ENCODE measurements at places on chromosomes 6 and 20.

GRCh38 chr6:23600118-23600517, 525.9 kb upstream of the NRSN1 start:
- DNase-seq: no peak

GRCh38 chr20:40493549-40493948, 195.5 kb downstream of the MAFB start:
- DNase-seq: no peak

DNA sequence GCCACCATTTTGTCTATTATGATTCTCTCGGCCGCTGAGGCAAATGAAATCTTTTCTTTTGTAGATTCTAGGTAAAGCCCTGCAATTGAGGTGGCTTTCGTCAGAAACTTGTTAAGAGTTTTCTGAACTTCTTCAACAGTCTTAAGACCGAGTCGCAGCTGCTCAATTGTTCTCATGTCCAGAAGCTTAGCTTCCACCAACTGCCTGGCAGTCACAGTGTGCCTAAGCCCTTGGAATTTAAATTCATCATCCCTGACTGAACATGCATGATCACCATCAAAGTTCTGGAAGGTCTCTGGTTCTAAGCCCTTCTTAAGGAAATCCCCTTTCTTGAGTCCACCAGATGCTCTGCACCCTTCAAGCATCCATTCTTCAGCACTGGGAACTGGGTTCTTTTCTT, 25.7 kb downstream of the DST start:
- no peak for DNase-seq

- DNase-seq: no peak
These were observed 77.0 kb downstream of the MRPL14 start for GRCh38 chr6:44049989-44050871.

DNA sequence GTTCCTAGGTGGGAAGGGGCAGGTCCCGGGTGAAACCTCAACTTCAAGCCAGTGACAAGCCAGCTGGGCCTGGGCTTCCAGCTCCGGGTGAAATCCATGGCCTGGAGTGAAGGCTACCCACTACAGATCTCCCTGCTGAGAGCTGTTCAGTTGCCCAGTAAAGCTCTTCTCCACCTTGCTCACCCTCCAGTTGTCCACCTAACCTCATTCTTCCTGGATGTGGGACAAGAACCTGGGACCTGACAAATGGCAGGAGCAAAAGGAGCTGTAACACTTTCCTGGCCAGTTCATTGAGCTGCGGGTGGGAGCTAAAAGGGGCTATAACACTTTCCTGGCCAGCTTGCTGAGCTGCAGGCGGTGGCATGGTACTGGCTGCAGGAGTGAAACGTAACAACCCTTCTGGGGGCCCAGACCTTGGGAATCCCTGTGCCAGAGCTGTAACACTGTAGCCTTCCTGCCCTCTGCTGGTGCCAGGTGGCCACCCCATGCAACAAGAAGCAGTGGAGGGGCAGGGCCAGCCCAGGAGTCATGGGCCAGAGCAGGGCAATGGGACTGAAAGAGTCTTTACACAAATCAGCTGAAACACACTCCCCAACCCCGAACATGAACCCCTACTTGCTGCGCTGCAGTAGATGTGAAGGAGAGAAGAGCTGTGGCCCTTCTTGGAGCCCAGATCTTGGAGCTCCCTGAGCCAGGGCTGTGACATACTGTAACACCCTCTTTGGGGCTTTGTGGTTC, 3.6 kb upstream of the HINT3 start:
- DNase-seq: no peak

DNA sequence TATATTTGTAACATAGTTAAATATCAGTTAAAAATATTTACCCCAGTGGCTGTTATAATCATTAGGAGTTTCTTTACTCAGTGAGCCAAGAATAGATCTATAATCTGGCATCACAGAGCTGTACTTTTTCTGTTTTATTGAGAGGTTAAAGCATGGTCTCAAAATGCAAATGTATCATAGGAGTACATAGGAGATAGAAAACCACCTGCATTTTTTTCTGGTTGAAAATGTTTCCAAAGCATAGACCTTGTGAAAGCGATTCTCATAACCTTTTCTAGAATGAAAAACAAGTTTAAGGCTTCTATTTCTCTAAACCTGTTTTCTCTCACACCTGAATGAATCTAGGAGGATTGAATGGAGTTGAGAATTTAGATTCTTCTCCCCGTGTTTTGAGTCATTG, 14.4 kb downstream of the KCNQ5 start:
- DNase-seq: no peak

DNA sequence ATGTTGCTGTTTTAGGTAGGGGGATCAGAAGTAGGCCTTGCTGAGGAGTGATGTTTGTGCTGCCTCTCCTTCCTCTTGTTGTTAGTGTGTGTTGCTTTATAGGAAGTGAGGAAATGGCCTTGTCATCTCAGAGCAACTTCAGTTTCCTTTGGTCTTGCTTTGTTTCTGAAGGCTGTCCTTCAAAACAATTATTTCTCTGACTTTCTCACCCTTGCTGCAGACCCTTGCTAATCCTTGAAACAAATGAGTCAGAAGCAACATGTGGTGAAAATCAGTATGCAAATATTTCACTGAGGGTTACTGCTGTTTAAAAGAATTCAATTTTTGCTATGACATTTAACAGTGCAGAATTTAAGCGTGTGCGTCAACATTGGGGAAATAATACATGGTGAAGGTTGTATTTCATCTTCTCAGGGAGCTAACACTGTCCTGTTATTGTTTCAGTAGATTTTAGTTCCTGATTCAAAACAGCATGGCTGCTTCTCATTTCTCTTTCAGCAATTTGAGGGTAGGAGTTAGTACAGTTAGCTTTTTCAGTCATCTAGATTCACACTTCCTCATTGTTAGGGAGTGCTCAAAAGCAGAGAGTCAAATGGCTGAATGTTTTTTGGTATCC, 13.8 kb downstream of the RNF144B start:
- DNase-seq: peak; percentile 9

DNA sequence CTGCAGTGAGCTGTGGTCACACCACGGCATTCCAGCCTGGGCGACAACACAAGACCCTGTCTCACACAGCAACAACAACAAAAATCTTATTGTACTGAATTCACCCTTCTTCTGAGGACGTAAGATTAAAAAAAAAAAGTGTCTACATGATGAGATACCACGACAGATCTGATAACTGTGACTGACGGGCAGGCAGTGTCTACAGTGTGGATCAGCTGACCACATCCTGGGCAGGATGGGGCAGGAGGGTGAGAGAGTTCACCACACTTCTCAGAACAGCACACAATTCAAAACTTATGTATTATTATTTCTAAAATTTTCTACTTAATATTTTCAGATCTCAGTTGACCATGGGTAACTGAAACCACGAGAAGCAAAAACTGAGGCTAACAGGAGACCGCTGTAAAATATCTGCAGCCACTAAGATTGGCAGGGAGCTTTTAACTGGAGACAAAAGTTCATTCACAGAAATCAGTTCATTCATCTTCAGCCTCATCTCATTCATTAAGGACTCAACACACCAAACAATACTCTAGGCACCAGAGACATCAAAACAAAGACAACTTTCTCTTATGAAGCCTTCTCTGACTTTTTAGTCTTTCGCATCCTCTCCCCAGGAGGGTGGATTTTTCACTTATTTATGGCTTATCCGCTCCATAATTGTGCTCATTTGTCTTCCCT, 15.7 kb upstream of the NHSL1 start:
- no peak for DNase-seq

GRCh38 chr20:20782755-20783154, 70.3 kb upstream of the RALGAPA2 start:
- no peak for DNase-seq

All from GDM1 (cell line).